Cortex of kidney (tissue), 1 donor: ENCODE measurements at places on chromosomes 3 and 15.

DNA sequence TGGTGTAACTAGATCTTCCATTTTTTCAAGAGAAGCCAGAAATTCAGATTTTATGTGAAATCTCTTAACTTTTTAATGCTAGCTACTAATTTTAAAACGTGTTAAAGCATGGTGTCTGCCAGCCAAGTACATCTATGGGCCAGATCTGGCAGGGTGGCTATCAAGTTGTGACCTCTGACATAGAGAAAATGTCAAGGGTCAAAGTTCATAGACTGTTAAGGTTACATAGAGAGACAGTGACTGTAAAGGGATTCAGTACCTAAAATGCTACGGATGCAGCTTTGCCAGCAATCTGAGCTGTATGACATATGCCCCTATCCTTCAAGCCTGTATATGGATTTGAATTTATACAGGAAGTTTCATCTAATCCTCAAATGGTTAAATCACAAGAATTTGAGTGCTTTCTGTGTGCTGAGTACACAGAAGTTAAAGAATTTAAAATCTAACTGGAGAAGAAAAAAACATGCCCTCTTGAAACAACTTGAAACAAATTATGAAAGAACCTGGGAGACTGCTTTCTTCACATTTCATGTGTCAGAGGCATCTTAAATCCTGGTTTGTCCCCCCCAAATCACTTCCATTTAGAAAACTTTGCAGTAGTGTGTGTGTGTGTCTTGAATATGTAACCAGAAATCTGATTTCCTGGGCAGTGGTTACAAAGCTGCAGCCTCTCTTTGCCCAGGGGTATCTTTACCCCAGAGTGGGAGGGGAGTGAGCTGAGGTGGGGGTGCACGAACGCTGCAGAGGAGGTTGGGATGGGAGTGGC is 895 bp upstream of the ARHGAP31 start:
- DNase-seq: no peak

DNA sequence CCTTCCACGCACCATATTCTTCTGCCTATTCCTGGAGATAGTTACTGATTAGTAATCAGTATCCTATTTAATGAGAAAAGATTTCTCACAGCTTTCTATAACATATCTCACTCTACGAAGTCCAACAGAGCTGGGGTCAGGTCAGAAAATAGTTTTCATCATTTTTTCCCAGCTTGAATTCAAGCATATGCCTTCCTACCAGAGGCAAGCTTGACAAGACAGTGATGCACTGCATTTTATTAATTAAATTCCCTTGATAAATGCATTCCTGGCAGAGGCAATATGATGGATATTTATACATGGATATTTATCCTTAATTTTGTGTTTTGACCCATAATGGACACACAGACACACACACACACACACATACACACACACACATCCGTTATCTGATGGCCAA is 961.4 kb downstream of the EPHA3 start:
- DNase-seq: no peak

- DNase-seq: no peak
Observed at GRCh38 chr3:149507491-149508324, 33.2 kb downstream of the TM4SF4 start.

GRCh38 chr3:158483701-158484235 is 87.2 kb upstream of the MLF1 start:
- DNase-seq: no peak

DNA sequence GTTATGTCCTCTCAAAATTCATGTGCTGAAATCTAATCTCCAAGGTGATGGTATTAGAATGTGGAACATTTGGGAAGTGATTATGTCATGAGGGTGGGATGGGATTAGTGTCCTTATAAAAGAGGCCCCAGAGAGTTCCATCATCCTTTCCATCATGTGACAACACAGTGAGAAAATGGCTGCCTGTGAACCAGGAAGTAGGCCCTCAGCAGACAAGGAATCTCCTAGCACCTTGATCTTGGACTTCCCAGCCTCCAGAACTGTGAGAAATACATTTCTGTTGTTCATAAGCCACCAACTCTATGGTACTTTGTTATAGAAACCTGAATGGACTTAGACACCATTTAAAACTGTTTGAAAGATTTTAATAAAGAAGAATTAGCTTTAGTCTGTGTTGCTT is 20.8 kb downstream of the SUCNR1 start:
- no peak for DNase-seq

- DNase-seq: no peak
Observed at GRCh38 chr3:52120556-52121463, 33.4 kb downstream of the POC1A start.
